ENCODE measurements at places on chromosomes 2 and 18.

- DNase-seq, result no peak
Observed at GRCh38 chr2:205706769-205707381, 24.6 kb downstream of the NRP2 start.

- DNase-seq, result no peak
Observed at GRCh38 chr2:44119878-44120277, 48.8 kb upstream of the PPM1B start.

DNA sequence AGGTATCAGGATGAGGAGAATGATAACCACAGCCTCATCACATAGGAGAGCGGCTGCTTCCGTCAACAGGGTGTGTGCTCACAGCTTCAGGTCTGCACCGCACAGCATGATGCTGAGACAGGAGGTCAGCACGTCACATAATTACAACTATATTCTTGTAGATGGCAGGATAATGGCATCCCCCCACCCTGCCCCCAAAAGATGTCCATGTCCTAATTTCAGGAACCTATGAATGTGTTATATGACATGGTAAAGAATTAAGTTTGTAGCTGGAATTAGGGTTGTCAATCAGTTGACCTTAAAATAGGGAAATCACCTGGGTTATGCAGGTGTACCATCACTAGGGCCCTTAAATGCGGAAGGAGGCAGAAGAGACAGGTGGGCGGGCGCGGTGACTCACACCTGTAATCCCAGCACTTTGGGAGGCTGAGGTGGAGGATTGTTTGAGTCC lies 73.9 kb downstream of the ARL4C start:
- peak; percentile 52 for DNase-seq

DNA sequence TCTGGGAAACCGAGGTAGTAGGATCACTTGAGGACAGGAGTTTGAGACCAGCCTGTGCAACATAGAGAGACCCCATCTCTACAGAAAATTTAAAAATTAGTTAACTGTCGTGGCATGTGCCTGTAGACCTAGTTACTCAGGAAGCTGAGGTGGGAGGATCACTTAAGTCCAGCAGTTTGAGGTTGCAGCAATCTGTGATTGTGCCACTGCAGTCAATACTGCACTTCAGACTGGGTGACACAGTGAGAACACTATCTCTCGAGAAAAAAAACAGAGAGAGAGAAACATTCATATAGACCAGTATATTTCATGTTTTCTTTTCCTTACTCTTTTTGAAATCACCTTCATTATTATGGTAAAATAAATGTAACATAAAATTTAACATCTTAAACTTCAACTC lies 290.7 kb upstream of the CYP26B1 start:
- DNase-seq, result no peak

DNA sequence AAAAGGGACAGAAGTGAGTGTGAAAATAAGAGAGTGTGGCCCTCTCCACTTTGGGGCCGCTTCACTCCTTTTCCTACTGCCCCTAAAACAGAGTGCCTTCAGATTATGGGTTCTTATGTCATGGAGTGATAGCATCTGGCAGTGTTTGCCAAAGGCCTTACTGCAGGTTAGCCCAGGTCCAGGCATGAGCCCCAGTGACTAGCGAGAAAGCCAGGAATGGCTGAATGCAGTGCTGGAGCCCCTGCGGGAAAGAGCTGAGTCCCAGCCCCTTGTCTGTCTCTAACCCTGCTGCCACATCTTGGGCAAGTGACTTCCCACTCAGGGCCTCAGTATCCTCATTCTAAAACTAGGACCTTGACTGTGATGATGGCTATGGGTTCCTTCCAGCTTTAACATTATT lies 6.0 kb downstream of the IGFBP5 start:
- DNase-seq, result no peak

DNA sequence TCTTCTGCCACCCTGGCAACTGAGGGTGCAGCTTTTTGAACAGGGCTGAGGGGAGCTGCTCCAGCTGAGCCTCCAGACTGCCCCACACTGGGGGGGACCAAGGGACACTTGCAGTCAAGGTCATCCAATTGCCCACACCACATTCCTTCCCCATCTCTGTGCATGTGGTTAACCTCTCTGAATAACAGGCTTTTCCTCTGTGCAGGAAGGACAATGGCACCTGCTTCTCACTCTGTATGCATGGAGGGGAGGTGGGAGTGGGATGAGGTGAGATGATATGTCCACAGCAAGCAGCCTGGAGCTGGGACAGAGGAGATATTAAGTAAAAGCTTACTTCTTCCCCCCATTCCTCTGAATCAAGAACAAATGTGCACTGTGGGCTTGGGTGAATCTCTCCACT lies 39.1 kb upstream of the TEX51 start:
- no peak for DNase-seq

DNA sequence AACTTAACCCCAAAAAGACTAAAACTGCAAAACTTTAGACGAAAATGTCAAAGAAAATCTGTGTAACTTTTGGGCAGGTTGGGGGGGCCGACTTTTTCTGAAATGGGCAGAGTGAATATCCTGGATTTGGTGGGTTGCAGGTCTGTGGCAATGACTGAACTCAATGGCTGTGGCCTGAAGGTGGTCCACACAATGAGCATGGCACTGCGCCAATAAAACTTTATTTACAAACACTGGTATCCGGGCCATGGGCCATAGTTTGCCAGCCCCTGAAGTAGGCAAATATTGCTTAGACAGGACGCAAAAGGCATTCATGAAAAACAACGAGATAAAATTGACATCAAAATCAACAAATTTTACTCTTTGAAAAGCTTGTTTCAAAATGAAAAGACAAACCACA lies 66.2 kb downstream of the RTP5 start:
- DNase-seq, result no peak

GRCh38 chr2:169362118-169362893 lies at the start of gene LRP2:
LRP2 (minus strand) TSS chr2:169362534; CDS start chr2:169362399, 135 bp downstream.
- DNase-seq, result no peak

DNA sequence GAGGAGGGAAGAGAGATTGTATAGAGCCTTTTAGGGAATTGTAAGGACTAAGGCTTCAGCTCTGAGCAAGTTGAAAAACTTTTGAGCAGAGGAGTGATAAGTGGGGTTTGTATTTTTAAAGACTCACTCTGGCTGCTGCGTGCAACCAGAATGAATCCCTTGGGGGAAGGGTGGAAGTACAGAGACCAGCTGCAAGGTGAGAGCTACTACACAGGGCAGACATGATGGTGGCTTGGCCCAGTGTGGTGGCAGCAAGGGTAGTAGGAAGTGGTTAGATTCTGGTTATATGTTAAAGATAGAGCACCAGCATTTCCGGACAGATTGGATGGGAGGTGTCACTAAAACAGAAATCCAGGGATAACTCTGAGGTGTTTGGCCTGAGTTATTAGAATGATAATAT lies 10.1 kb upstream of the SESTD1 start:
- no peak for DNase-seq

DNA sequence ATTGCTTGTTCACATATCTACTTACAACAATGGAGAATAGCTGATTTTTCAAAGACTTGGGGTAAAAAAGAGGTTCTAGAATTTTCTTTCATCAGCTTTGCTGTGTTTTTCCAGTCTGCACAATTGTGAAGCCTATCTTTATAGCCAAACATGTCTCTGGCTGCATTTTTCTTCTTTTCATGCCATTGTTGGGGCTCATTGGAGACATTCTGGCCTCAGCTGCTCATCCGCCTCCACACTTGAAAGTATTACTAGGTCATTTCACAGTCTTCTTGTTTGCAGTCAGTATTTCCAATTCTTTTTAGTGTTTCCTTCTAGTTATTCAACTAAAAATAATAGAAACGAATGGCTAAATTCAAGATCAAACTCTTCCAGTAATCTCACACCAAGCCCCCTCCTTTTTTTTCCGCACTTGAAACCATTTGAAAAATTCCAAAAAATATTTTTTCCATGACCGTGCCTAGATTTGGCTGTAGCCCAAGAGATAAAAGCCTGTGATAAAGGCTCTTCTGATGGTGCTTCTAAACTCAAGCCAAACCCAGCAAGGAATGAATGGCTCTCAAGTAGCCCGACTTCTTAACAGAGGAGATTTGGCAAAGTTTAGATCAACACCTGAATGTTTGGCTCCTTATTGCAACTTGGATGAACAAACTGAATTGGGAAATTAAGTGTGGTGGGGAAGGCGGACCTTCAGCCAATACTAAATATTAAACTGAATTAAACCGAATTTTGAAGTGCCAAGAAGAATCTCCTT lies 103.4 kb downstream of the NRP2 start:
- DNase-seq, result no peak

GRCh38 chr2:63048367-63049171 lies 2.1 kb upstream of the OTX1 start:
- no peak for DNase-seq

DNA sequence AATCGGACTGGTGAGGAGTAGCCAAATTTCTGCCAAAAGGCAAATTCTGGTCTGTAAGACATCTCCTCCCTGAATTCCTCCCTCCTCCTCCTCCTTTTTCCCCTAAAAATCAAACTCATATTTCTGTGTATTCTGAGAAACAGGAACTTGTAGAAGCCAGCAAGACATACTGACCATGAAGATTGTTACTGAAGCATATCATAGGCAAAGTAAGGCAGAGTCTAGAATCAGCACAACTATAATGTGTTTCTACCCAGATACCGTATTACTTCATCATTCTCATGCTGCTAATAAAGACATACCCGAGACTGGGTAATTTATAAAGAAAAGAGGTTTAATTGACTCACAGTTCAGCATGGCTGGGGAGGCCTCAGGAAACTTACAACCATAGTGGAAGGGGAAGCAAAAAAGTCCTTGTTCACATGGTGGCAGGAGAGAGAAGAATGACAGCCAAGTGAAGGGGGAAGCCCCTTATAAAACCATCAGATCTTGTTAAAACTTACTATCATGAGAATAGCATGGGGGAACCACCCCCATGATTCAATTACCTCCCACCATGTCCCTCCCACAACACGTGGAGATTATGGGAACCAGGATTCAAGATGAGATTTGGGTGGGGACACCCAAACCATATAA lies 24.9 kb upstream of the EPC2 start:
- no peak for DNase-seq

GRCh38 chr2:98489971-98490962 lies 45.6 kb downstream of the INPP4A start:
- no peak for DNase-seq

GRCh38 chr18:34959989-34960388 lies 81.2 kb upstream of the MAPRE2 start:
- DNase-seq, result no peak

DNA sequence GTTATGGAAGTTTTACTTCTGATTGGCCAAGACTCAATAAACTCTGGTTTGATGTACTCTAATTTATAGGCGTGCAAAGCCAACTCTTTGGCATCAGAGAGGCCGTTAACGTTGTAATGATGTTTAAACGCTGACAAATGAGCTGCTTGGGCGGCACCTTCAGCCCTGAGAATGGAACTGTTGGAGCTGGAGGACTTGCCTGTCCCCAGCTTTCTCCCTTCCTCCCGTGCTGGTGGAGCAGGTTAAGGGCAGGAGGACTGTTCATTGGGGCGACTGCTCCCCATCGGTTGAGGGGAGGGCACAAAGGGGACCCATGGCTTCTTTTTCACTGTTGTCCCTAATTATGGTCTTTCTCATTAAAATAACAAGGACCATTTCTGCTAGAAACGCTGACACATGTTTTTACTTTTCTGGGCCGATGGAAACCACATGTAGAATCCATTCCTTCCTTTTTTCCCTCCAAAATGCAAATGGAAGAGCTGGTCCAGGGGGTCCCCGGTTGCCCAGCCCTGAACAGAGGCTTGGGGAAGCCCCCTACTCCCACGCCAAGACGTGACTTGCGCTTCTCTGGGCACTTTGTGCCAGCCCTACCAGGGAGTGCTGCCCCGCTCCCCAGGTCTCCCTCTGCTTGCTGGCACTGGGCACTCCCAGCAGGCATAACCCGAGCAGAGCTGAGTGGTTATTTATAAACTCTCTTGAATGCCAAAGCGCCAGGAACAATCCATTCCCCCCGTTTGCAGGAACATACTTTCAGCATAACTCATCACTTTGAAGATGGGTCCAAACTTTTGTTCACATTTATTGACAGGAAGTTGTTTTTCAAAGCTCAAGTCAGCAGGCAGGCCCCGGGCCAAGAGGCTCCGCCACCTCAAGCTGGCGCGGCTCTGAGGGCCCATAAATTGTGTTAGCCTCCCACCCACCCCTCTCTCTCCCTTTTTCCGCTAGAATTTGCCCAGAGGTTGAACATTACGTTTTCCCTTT lies 170.1 kb downstream of the ASB1 start:
- no peak for DNase-seq

DNA sequence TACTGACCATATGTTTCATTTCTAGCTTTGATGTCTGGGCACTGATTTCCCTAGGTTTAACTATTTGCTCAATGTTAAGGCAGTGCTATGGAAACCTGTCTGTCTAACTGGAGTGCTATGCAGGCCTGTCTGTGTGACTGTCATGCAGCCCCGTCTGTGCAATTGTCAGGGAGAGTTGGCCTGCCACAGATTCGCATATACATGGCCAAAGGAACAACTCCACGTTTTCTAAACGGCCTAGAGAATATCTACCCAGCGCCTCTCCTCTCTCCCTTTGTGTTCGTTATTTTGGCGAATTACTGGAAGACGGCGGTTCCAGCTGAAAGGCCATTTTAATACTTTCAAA lies 59.6 kb upstream of the PSME4 start:
- DNase-seq, result no peak

- no peak for DNase-seq
Observed at GRCh38 chr2:19733390-19733789, 168.4 kb downstream of the TTC32 start.

- no peak for DNase-seq
Observed at GRCh38 chr2:100121124-100121718, 21.2 kb downstream of the AFF3 start.

DNA sequence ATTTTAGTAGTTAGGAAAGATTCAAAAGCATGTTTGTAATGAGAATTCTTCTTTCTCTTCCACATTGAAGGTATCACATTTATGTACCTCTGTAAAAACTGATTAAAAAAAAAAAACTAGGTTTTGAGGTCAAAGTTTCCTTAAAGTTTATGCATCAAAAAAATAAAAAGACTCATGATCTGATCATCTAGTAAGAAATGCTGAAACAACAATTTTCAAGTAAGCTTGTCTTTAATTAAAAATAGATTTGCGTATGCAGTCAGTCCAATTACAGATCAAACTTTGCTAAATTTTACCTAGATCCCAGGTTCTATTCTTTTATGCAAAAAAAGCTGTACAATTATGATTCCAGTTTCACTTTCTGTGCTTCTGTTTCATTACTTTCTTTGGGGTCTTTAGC lies 409.0 kb downstream of the XIRP2 start:
- no peak for DNase-seq

- no peak for DNase-seq
Observed at GRCh38 chr2:138831691-138832090, 51.5 kb upstream of the NXPH2 start.

- no peak for DNase-seq
Observed at GRCh38 chr2:171530378-171530777, 8.1 kb downstream of the CYBRD1 start.

All from activated CD8-positive, alpha-beta memory T cell treated with anti-CD3 and anti-CD28 coated beads for 1 hour (primary cell).